ENCODE measurements at places on chromosomes 16 and 17.

DNA sequence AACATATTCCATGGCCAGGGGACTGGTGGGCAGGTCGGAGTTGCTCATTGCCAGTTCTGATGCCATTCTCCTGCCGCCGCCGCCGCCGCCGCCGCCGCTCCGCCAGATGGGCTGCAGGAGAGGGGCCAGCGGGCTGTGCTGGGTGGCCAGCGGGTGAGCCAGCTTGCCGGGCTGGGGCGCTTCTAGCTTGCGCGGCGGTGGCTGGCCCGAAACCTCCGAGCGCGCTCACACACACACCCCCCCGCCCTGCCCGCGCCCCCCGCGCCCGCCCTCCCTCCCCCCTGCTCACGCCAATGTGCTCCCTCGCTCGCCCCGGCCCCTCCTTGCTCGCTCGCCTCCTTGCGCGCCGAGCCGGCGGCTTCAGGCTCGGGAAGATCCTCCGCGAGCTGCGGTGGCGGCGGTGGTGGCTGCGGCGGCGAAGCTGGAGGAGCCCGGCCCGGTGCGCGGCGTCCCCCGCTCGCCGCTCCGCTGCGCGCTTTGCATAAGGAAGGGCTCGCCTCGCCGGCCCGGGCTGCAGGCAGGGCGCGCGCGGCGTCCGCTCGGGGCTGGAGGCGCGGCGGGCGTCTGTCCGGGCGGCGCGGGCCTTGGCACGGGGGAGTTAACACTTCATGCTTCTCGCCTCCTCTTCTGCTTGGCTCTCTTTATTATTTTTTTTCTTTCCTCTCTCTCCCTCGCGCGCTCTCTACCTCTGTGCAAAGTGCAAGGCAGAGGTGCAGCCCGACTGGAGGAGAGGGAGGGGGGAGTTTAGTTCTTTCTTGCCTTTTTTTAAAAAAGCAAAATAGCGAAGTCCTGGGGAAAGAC is 500 bp downstream of the MAF start:
- DNase-seq, result peak; percentile 66

DNA sequence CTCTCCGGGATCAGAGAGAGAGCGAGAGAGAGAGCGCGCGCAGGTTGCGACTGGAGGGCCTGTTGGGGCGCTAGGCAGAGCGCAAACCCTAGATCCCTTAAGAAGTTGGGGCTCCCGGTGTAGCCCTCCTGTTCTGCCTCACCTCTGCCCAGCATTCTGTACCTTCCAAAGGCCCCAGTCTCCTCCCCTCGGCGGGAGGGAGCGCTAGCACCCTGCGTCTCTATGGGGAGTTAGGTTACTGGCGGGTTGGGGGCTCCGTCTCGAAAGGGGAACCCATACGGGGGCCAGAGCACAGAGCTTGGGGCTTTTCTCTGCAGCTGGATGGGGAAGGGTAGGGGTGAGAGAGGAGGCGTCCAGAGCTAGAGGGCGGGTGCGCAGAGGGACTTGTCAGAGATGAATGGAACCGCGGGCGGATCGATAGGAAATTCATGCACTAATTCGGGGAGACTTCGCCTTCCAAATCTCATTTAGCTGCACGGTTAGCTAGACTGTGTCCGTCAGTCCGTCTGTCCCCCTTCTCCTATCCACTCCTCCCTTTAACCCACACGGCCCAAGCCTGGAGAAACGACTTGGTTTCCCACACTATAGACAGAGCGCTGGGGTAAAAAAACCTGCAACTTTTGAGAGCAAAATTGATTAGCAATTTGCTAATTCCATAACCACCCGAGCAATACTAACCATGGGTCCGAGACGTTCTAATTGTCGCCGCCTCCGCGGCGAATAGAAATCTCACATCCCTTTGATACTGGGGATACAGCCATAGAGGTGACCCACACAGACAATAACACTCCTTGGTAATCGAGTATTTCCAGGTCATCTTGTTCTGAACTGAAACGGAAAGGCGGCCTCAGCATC is 693 bp upstream of the HOXB4 start:
- DNase-seq, result no peak

GRCh38 chr16:52634528-52634927 is 87.6 kb upstream of the TOX3 start:
- no peak for DNase-seq

- peak; percentile 11 for DNase-seq
These were observed 118.7 kb upstream of the NLRP1 start for GRCh38 chr17:5702951-5703510.

DNA sequence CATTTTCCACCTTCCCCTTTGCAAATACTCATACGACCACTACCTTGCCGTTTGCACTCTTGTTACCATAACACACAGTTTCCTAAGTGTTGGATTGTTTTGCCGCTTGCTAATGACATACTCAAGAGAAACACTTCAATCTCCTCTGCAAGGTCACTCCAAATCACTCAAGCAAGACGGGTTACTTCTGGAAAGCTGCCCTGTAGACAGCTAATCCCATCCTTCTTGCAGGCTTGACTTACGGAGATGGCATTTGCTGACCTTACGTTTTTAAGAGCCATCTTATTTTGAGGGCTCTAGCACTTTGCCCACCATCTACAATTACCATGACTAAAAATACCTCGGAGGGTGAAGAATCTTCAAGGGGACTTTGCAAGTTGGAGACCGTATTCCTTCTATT is 46.2 kb downstream of the MYH3 start:
- DNase-seq, result no peak

DNA sequence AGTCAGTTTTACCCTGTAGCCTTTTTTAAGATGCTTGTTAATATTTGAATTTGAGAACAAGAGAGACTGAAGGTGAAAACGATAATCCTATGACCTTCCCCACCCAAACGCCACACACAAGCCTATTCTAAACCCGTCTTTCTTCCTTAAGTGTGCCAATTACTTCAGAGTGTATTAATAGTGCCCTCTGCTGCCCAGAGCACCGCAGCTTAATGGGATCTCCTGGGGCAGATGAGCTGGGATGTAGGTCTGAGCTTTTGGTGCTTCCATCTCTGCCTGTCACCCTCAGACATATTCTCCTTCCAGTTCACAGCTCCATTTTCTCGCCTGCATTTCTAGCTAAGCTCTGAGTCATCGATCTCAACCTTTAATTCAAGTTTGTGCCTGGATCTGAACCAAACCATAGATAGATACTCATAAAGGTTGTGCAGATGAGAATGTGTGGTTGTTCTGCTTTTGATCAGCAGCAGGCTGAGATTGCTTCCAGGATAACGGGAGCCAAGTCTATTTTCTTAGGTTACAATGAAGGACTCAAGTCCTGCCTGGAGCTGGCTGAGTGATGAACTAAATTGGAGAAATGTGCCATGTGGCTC is 46.4 kb upstream of the CDH13 start:
- DNase-seq, result peak; percentile 27

- no peak for DNase-seq
These were observed 44.3 kb upstream of the CDH5 start for GRCh38 chr16:66322174-66322573.

- no peak for DNase-seq
These were observed 9.2 kb downstream of the C1QTNF1 start for GRCh38 chr17:79033046-79033616.

- no peak for DNase-seq
These were observed 6.6 kb downstream of the COX6A2 start for GRCh38 chr16:31421587-31421986.

- no peak for DNase-seq
These were observed 118.9 kb upstream of the PIRT start for GRCh38 chr17:10956821-10957220.

DNA sequence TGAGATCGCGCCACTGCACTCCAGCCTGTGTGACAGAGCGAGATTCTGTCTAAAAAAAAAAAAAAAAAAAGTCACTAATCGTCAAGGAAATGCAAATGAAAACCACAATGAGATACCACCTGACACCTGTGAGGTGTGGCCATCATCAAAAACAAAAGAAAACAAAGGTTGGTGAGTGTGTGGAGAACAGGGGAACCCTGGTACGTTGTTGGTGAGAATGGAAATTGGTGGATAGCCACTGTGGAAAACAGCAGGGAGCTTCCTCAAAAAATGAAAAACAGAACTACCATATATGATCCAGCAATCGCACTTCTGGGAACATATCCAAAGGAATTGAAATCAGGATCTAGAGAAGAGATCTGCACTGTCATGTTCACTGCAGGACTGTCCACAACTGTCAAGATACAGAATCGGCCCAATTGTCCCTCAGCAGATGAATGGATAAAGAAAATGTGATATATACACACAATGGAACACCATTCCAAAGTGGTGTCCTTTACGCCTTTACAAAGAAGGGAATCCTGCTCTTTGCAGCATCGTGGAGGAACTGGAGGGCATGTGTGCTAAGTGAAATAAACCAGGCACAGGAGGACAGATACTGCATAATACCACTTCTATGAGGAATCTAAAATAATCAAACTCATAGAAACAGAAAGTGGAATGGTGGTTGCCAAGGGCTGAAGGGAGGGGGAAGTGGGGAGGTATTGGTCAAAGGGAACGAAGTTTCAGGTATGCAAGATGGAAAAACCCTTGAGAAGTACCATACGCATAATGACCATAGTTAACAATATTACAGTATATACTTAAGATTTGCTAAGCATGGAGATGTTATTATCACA is 63.5 kb upstream of the PLCG2 start:
- no peak for DNase-seq

DNA sequence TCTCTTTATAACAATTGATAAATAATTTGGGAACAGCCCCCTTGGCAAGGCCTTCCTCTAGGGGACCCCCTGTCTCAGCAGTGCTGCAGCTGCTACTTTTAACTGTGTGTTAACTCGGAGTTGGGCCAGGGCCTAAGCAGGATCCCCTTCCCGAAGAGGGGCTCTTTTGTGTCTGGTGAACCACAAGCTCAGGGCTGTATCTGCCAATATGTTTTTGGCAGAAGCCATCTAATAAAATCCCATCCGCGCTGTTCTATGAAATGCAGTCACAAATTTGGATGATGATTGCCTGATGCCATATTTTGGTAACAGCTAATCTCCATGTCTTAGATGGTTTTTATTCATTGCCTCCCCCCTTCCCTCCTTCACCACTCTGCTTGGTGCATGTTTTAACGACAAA is 267.7 kb downstream of the FTO start:
- DNase-seq, result no peak

DNA sequence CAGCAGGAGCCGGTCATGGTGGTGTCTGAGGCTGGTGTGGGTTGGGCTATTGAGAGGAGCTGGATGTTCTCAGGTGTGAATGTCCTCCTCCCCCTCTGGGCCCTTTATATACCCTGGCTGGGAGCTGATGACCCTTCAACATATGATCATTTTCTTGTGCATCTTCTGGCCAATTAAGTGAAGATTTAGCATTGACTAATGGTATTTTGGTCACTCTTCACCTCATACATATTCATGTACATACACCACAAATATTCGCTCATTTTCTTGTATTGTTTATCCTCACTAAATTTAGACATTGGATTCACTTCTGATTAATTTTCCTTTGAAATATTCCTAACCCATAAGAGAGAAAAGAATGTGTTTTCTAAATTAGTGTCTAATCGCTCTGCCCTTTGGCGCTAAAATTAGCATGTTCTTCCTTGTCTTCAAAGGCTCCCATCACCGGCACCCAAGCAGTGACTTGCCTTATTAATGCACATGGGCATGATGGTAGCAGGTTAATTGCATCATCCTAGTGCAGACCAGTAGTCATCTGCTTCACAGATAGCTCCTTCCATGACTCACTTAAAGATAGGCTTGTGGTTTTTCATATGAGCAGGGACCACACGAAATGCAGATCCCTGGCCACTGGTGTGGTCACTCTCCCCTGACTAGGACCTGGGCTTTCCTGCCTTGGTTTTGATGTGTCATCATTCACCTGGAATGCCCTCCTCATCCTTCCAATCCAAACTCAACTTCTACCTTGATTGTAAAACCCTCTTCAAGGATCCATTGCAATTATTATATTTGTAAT is at the start of gene KRTAP2-4:
KRTAP2-4 (minus strand) TSS at position 51 of the 796 bp plus-strand sequence; CDS start at position 17, 34 bp downstream.
- DNase-seq, result no peak

- DNase-seq, result no peak
These were observed 12.5 kb upstream of the SLC13A2 start for GRCh38 chr17:28460901-28461300.
